ENCODE measurements at places on chromosomes 2 and 18. TPM values are rescaled to one million over a fixed set of nuclear protein-coding genes. Genes with fewer than 3 reads are reported as not detected.

DNA sequence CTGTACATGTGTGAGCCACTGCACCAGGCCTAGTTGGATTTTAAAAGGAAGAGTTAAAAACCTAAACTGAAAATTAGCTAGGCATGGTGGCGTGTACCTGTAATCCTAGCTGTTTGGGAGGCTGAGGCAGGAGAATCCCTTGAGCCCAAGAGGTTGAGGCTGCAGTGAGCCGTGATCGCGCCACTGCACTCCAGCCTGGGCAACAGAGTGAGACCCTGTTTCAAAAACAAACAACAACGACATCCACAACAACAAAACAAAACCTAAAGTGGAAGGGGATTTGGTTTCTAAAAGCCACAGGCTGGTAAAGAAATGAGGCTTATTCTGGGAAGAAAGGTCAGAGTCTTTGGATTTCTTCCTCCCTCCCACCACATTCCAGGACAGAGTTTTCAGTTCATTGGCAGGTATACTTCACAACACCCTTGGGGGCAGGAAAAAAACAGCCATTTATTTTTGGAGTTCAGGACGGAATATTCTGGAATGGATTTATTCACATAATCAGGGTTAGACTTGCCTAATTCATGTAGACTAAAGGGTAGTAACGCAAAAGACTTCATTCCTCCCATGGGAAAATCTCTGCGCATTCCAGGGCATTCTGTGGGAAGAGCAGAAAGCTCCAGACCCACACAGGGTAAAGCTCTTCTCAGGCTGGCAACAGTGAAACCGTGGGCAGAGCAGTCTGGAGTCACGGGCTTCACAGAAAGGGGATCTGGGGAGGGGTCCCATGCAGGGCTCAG lies 34.9 kb downstream of the TEX44 start:
- no peak for DNase-seq

GRCh38 chr2:226330206-226330605 lies 469.4 kb downstream of the IRS1 start:
- DNase-seq, result no peak

- no peak for DNase-seq
Observed at GRCh38 chr18:67269206-67269605, 247.3 kb downstream of the DSEL start.

DNA sequence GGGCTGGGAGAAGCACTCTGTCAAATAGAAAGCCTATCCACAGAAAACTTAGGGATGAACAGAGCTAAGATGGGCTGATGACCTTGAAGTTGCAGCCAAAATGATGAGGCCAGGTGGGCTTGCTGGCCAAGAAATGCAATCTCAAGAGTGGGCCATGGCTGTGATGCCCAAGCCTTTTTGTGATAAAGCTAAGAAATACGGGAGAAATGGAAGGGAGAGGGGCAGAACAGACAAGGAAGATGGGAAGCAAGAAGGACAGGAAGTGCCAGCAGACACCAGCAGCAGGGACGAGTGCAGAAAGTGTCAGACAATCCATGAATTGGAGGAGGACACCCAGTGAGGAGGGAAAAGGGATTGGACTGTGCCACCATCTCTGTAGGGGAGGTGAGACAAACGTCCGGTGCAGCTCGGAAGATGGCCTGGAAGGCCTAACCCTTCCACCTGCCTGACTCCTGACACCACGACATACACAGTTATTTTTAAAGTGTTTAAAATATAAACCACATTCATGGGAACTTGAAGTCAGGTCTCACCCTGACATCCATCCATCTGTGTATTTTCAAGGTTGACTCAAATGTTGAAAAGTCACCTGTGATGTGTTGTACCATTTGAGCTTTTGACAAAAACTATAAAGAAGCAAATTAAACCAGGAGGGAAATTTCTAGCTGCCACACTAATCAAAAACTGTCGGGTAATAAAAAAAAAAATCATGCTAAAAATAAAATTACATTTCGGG lies 105.5 kb downstream of the BCL2 start:
- no peak for DNase-seq

- DNase-seq, result no peak
Observed at GRCh38 chr18:50199346-50199855, 4.5 kb upstream of the MYO5B start.

DNA sequence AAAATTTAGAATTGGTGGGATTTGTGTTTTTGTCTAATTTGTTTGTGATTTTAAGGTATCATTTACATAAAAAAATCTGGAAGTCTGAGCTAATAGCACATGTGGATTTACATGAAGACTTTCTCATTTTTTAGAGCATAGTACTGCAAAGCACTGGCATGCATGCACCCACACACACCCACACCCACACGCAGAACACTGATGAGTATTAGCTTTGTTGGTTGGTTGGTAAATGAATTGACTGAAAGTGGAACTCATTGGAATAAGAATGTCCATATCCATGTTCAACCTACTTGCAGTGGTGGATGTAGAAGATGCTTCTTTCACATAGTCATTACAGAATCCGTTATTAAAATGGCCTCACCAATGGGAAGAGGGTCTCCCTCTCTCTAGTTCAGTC lies 475.8 kb downstream of the PLCL1 start:
- DNase-seq, result no peak

- no peak for DNase-seq
Observed at GRCh38 chr2:177669625-177670330, 277.2 kb downstream of the AGPS start.

DNA sequence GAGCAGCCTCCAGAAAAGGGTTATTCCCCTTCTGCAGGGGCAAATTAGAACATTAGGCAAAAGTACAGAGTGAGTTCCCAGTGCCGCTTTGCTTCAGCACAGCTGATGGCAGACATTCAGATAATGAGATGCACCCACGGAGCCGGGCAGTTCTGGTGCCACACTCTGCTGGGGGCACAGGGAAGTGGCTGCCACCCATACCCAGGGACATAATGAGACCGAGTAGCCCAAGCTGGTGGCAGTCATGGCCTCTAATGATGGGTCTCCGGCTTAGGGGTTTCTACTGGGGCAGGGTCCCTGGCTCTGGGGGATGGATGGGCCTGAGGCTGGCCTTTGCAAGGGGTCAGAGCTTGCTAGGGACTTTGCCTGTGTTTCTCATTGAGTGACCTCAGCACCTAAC lies 26.2 kb downstream of the GLI2 start:
- DNase-seq, result no peak

GRCh38 chr18:8675057-8675456 lies 30.3 kb upstream of the MTCL1 start:
- DNase-seq, result no peak

DNA sequence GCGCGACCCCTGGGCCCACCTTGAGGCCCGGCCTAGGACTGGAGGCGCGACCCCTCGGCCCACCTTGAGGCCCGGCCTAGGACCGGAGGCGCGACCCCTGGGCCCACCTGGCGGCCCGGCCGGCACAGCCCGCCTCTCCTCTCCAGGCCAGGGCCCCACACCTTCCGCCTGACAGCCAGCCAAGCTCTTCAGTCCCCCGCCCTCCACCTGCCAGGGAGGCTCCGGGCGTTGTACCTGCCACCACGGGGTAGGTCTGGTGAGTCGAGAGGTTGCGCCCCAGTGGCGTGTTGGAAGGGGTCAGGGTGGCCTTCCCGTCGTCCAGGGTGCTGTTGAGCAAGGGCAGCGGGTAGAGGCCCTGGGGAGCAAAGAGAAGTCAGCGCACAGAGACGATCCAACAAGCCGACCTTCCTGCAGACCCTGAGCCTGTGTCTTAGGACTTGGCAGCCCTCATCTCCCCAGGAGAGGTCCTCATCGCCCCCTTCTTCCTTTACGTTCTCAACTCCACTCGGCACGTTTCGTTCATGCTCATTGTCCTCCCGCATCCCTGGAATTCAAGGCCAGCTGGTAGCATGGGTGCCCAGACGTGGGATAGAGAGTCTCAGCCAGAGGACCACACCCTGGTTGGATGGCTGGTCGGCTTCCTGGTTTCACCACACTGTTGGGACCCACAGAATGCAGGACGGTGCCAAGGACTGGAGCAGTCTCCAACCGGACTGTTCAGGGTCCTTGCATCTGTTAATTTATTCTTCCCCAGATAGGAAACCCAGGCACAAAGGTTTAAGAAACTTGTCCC lies 42.2 kb downstream of the PAX8 start:
- no peak for DNase-seq

GRCh38 chr2:79511320-79511951 lies 1.4 kb upstream of the CTNNA2 start:
- no peak for DNase-seq

DNA sequence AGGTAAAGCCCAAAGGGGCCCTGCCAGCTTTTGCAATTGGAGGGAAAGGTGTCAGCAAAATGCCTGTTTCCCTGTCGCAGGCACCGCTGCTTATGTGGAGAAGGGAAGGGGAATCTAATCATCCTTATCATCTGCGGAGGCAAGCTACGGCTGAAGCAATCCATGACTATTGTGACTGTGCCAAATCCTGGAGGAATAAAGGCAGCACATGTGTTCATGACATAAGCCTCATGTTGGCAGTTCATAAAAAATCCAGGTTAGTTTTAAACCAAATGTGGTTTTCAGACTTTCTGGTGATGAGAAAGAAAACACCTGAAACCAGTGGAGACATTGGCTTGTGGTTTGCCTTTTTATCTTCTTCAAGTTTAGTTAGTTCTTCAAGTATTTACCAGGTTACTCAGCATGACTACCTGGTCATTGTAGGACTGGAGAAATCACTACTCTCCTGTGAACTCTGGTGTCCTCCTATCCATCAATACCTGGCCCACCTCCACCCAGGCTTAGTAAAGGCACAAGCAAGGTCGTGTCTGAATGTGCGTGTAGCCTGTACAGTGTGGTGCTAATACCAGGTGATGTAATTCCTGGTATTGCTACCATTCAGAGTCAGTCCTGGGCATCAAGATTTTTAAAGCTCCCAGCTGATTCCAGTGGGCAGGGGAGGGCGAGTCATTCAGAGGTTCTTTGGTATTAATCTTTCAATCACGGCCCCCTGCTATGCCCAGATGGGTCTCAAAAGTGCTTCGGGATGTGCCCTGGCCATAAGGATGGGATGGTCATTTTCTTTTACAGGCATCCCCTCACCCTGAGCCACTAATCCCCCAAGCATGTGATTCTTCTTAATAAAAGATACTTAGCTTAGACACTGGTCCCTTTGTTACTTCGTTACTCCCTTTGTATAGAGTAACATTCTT lies 96.8 kb downstream of the TGFA start:
- no peak for DNase-seq

DNA sequence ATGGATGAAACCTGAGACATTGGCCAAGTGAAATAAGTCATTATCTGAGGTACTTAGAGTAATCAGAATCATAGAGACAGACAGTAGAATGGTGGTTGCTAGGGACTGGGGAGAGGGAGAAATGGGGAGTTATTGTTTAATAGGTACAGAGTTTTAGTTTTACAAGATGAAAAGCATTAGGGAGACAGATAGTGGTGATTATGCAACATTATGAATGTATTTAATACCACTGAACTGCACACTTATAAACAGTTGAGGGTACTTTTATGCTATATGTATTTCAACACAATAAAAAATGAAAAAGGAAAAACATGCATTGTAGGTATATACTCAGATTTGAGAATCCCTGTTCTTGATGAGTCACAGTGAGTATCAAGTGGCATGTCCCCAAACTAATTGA lies 59.7 kb downstream of the EPC2 start:
- no peak for DNase-seq

- DNase-seq, result no peak
Observed at GRCh38 chr2:120628248-120628647, 107.4 kb upstream of the GLI2 start.

GRCh38 chr18:8705238-8705960 lies at the start of gene MTCL1:
Gene MTCL1, plus strand, starts transcription at chr18:8705556. Its CDS starts 105 bp downstream, at chr18:8705661.
- peak; percentile 76 for DNase-seq

- DNase-seq, result peak; percentile 54
Observed at GRCh38 chr2:218285604-218286003, 6.7 kb downstream of the TMBIM1 start.

DNA sequence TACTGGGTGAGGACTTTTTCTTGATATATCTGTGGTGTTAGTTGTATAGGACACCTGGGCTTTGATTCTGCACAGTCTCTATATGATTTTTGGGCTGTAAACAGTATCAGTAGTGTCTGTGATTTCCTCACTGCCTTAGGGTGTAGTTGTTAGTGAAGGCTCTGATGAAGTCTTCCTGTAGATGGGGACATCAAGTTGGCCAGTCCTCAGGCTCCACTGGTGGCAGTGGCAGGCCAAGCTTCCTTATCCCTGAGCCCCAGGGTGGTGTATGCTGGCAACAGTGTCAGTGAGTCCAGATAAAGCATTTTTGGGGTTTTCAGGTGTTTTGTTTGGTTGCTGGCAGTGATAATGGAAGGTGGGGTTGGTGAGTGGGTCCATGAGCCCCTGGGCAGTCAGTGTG lies 961.4 kb downstream of the DSC3 start:
- no peak for DNase-seq

Gene SP110
- total RNA-seq, result 6.0 TPM

Gene IL18RAP
- not detected for total RNA-seq

Gene HOXD4
- total RNA-seq, result not detected

Gene KRTCAP3
- total RNA-seq, result not detected

Gene SERPINB11
- total RNA-seq, result not detected

Gene MALL
- 2.4 TPM for total RNA-seq

Gene STK25
- total RNA-seq, result 160 TPM

Gene NGEF
- total RNA-seq, result 12.2 TPM

All from cerebellum (tissue), 4 donors.